Hematopoietic multipotent progenitor cell treated with erythropoietin and hydrocortisone succinate and interleukin-3 and kit ligand, for 6 days (in vitro differentiated cells): ENCODE measurements at places on chromosomes 13 and 19.

DNA sequence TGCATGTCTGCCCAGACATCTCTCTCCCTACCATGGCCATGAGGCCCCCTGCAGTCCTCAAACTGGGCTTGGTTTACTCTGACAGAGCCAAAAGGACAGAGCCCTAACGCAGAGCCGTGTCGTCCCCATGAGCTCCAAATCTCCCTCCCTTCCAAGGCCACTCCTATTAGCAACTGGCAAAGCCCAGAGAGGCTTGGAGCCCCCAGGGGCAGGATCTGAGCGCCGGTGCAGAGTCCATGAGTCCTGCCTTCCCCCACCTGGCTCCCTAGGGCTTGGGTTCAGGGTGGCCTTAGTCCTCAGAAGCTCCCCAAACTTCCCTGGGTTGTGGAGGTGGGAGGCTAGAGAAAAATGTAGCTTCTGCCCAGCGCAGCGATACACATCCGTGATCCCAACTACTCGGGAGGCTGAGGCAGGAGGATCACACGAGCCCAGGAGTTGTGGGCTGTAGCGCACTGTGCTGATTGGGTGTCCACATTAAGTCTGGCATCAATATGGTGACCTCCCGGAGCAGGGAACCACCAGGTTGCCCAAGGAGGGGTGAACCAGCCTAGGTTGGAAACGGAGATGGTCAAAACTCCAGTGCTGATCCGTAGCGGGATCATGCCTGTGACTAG lies 7.4 kb upstream of the PGPEP1 start:
- DNase-seq: no peak

GRCh38 chr13:102900193-102900608 lies 54.4 kb downstream of the ERCC5 start:
- DNase-seq: no peak

DNA sequence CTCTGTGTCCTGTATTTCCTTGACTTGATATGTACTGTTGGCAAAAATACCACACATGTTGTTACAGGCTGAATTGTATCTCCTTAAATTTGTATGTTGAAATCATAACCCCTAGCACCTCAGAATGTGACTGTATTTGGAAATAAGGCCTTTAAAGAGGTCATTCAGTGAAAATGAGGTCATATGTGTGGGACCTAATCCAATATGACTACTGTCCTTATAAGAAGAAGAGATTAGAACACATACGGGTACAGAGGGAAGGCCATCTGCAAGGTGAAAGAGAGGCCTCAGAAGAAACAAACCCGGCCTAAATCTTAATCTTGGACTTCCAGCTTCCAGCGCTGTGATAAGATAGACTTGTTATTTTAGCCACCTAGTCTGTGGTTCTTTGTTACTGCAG lies 202.5 kb downstream of the NUFIP1 start:
- peak; percentile 87 for DNase-seq

- DNase-seq: no peak
These were observed 105.3 kb downstream of the RGCC start for GRCh38 chr13:41562541-41563178.

DNA sequence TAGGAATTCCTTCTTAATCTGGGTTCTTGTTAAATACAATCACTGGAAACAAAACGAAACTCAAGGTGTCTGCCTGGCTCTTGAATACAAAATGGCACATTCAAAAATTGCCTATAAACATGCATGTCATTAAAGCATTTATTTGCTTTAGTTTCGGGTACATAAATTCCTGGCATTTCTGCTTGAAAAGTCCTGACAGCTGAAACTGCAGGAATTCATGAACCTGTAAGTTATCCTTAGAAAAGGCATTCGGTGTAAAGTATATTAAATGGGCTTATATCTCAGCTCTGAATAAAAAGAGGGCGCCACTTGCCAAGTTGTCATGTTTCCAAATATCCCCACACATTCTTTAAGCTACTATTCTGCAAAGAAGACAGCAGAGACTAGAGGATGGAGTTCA lies 32.9 kb downstream of the RXFP2 start:
- no peak for DNase-seq

DNA sequence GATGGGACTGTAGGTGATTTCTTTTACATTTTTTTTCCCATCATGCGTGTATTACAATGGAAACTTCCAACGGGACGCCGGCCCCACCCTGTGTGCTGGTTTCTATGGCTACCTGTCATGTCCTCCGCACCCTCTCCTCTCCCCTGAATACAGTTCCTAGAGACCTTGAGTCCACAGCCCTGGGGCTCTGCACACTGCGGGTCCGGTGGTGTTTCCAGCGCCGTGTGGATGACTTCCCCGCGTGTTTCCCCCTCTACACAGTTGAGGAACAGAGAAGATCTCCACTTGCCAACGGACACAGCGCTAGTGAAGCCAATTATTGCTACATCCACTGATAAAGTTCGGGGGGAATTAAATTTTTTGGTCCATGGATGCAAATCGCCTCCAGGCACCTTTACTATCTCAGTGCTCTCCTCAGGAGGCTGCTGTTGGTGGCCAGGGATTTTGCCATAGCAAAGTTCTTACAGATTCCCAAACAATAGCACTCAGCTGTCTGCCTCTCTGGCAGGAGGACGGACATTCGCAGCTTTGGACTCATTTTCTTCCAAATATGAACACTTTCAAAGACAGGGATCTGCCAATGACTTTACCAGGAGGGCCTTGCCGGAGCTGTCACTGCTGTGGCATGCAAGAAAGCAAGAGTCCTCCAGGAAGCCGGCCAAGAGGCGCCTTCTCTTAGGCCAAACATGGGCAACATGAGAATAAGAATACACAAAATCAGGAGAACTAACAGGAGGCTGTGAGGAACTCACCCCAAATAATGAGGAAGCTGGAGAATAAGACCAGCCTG lies 39.3 kb upstream of the GAS6 start:
- no peak for DNase-seq

GRCh38 chr13:58869566-58869965 lies 1238.0 kb downstream of the PCDH17 start:
- DNase-seq: no peak

- no peak for DNase-seq
These were observed 703.8 kb downstream of the DIAPH3 start for GRCh38 chr13:59459972-59460371.

GRCh38 chr19:5718579-5719273 lies 1.2 kb downstream of the LONP1 start:
- peak; percentile 80 for DNase-seq

- no peak for DNase-seq
These were observed 110.9 kb downstream of the SACS start for GRCh38 chr13:23322353-23323336.

DNA sequence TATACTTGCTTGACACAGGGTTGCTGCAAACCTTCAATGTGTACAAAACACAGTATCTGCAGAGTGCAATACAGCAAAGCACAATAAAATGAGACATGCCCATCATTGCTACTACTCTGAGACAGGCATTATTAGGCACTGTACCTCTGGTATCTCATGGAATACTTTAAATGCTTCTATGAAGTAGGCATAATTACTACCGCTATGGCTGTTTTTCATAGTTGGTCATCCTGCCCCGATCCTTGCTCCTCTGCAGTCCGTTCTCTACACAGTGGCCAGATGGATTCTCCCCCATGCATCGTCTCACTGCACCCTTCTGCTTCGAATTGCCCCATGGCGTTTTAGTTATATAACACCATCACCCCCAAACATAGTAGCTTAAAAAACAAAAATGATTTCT lies 83.0 kb upstream of the UBL3 start:
- no peak for DNase-seq

DNA sequence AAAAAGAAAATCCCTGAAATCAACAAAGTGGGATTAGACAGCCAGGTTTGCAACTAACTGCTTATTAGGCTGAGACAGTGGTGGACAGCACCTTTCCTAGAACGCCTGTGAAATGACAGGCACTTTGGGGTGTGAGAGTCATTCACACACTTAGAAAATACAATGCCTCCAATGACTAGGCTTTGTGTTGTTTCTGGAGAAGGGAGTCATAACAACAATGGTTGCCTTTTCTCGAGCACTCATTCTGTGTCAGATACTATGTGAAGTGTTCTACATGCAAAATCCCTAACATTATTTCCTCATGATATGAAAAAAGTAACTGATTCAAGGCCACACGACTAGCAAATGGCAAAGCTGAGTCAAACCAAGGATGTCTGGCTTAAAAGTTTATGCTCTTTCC lies 41.2 kb downstream of the SACS start:
- DNase-seq: no peak

GRCh38 chr13:106471957-106472543 lies 63.4 kb downstream of the EFNB2 start:
- peak; percentile 49 for DNase-seq

DNA sequence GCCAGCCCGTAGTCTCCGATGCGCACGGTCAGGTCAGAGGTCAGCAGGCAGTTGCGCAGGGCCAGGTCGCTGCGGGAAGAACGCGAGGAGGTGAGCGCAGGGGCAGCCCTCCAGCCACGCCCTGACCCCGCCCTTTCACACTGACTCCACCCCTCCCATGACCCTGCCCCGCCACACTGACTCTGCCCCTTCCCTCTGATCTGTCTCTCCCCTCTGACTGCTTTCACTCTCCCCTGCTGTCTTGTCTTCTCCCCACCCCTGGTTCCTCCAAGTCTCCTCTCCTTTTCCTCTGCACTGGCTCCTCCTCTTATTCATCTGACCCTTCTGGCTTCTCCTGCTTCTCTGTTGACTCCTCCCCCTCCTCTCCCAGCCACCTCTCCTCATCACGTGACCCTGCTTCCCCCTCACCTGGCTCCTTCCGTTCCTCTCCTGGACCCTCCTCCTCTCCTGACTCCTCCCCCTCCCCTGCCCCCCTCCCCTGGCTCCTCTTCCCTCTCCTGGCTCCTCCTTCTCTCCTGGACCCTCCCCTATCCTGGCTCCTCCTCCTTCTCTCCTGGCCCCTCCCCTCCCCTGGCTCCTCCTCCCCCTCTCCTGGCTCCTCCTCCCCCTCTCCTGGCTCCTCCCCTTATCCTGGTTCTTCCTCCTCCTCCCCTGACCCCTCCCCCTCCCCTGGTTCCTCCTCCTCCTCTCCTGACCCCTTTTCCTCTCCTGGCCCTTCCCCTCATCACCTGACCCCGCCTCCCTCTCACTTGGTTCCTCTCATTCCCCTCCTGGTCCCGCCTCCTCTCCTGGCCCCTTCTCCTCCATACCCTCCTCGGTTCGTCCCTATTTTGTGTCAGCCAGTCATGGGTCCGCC lies 9.9 kb downstream of the LMTK3 start:
- peak; percentile 85 for DNase-seq

DNA sequence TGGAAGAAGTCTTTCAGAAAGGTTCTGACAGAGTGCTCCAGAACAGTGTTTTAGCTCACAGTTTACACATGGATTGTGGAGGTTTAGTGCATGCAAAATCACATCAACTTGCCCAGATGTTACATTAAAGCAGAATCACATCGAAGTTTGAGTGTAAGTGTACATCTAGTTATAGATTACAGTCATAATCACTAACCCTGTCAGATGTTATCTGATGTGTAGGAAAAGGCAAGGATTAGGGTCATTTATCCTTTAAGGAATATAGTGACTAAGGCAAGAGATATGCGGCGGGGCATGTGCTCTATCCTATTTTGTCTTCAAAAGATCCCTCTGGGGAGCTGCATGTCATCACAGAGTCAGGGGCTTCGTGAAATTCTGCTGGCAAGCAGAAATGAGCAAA lies 66.9 kb downstream of the CYSLTR2 start:
- DNase-seq: no peak
